ENCODE measurements at places on chromosomes 2 and 18.

DNA sequence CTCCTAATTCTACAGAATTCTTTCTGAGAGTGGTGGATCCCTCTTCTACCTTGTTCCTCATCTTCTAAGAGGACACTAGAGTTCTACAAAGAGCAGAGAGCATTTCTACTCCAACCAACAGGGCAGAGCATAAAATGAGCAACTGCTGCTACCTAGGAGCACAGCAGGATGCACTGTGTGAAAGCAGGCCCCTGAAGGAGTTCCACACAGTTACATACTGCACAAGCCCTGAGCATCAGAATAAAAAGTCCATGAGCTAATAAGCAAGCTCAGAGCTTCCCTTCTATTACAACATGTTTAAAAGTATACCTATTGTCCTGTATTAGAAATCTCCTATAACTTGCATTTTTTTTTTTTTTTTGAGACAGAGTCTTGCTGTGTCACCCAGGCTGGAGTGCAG, 8.4 kb downstream of the FHL2 start:
- no peak for DNase-seq

DNA sequence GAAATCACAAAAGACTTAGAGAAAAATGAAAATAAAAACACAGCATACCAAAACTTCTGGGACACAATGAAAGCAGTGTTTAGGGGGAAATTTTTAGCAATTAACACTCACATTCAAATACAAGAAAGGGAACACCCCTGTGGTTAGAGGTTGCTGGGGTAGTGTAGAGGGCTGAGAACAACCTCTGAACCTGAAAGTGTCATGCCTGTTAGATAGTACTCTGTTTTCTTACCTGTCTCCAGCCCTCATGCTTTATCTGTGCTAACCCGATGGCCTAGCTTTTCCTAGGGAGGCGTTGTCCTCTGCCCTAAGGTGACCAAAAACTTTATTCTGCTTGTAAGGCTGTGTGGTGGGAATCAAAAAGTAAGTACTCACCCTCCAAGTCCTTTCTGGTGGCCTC, 122.6 kb upstream of the OTX1 start:
- DNase-seq = no peak

DNA sequence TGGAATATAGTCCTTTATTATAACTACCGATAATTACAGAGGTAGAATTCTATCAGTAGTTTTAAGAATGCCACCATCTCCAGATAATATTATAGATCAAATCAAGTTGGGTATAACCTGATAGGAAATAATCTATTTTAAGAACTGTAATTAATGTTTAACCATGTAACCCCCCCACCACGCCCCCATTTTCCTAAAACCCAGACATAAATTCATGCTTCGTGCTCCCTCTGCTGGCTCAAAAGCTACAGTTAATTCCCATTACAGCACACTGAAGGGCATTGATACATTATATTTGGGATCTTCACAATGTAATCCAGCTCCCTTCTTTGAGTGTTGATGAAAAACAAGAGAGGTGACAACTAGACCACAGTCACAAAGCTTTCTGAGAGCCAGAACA, 228.0 kb upstream of the SMAD7 start:
- no peak for DNase-seq

- no peak for DNase-seq
Observed at GRCh38 chr2:241107031-241107783, 5.1 kb upstream of the MTERF4 start.

- no peak for DNase-seq
Observed at GRCh38 chr18:27803957-27804356, 373.0 kb downstream of the CDH2 start.

DNA sequence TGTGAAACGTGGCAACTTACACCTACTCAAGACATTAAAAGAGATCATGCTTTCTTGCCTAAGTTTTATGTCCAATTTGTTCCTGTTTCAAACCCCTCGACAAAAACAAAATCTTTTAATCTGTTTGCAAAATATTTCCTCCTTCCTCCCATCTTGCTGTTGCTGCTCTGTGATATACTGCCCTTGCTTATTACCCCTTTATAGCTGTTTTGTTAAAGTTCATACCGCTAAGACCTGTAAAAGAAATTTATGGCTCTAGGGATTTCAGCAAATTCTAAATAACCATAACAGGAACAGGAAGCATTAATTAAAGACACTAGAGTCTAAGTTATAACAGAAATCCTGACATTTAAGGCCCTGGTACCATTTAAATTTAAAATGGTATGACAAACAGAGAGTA, 1268.2 kb upstream of the PIK3C3 start:
- no peak for DNase-seq

- DNase-seq = peak; percentile 10
Observed at GRCh38 chr2:70948337-70949003, 12.8 kb downstream of the ATP6V1B1 start.

GRCh38 chr18:2913398-2914005, 66.7 kb downstream of the EMILIN2 start:
- DNase-seq = no peak

DNA sequence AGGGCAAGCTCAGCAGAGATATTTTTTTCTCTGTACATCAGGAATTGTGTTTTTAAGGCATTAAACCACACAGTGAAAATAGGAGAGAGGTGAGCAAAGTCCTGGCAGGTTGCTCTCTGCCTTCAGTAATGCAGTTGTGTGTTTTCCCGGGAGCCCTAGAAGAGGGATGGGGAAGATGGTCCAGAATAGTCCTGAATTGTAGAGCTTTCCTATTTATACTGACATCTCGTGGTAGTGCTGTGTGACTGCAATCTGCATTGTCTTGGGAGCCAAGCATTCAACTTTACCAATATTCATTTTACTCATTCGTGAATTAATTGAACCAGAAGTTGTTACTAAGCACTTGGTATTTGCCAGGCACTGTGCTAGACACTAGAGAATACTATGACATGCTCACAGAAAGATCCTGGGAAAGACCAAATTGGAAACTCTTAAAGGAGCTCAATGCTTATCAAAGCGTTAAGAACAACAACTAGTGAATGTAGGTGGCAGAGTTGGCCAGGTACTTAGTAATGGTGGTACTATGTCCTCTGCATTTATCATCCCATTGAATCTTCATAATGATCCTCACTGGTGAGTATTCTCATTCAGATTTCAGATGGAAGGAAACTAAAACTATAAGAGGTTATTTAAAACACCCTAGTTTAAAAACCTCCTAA, 214.6 kb downstream of the TRIB2 start:
- no peak for DNase-seq

DNA sequence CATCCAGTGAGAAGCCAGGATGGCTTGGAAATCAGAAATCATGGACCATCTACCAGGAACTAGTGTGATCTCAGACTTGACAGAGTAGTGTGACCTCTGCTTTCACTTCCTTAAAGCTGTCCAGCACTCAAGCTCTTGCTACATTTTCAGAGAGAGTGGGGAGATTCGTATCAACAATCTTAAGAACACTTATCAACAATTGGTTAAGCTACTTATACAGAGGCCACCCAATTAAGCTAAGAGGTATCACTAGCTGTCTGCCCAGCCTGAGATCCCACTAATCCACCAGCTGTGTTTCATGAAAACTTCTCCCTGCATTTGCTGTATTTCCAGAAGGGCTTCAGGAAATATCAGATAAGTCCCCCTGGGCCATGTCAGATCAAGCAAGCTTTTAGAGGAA, 4.2 kb downstream of the RPRM start:
- no peak for DNase-seq

DNA sequence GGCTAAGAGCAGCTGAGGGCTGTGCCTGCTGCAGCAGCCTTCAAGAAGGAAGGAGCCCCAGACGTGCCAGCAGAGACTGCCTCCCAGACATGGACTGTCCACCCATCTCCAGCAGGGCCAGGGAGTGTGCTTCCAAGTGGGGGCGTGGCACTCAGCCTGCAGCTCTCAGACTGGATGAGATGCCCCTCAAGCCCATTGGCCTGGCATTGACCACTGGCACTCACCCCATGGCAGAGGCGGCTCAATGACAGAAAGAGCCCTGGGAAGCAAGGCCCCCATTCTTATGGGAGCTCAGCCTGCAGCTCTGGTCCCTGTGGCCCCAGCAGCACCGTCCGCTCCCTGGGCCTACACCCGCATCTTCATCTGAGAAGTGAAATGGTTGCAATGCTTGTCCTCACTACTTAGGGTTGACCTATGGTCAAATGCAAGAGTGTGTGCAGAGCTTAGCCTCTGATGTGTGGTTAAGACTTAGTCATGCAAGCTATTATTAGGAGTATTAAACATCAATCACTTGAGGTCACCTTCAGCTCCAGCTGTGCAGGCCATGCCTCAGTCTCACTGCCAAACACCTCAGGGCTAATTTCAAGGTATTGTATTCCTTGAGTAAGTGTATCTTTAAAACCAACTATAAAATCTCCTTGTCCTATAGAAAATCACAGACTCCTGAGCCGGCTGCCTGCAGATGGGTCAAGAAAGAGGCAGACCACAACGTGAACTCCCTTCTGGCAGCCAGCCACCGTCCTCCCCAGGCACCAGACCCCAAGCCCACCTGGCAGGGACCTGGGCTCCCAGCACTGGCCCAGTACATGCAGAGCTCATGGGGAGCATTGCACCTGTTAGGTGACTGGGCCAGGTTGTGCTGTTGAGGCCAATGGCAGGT, 194.8 kb downstream of the NDUFA10 start:
- no peak for DNase-seq

- no peak for DNase-seq
Observed at GRCh38 chr18:56146565-56146964, 491.8 kb downstream of the TXNL1 start.

GRCh38 chr2:162118166-162119031, 33.6 kb downstream of the GCG start:
- DNase-seq = no peak

- peak; percentile 62 for DNase-seq
Observed at GRCh38 chr2:145199042-145199441, 679.1 kb upstream of the ZEB2 start.

DNA sequence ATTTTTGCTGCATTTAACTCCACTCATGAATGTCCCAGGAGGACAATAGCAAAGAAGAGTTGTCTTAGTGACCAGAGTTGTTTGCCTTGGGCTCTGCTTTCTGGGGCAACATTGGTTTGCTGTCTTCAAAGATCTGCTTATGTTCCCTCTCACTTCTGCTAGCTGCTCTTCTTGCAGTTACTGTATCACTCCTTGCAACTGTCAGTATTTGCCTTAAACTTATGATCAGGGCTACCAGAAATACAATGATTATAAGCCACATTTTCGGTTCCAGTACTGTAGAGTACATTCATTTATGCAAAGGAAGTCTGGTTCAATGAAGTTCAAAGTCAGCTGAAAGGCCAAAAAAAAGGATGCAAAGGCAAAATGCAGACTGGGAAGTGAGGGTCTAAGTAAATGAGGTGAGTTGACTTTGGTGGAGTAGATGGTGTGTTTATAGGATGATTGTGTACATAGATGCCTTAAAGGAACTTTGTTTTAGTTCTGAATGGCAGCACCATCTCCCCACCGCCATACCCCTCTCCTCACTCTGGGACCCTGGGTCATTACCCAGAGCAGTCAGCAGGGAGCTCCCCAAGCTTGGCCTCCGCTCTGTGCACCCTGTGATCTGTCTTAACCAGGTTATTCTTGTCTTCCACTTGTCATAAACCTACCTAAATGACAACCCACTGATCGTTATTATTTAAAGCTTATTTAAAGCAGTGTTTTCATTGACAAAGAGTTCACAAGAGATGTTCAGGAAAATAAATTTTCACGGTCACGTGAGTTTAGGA, 236.0 kb downstream of the DOK6 start:
- DNase-seq = no peak

DNA sequence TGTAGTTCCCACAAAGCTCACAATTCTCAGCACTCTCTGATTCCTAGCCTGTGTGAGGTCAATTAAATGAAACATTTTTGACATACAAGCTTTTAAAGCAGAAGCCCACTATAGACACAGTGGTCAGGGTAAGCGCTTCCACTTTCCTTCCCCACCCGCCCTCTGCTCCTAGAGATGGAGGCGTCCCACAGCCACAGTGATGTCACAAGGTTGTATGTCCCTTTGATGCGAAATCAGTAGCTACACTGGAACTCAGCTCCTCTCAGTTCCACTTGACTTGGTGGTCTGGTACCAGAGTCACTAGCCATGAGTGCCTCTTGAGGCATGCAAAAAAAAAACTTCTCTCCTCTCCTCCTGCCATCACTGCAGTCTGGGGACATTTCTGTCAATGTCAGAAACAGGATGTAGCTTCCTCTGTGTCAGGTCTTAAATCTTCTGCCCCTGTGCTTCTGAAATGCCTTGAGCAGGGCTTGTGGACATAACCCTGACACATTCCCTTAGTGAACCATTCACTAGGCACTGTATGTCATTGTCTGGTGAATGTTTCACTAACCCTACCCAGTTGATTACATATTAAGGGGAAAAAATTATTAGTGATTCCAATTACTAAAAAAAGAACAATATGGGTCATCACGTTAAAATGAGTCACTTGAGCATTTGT, 7.8 kb downstream of the SULT1C4 start:
- DNase-seq = no peak

DNA sequence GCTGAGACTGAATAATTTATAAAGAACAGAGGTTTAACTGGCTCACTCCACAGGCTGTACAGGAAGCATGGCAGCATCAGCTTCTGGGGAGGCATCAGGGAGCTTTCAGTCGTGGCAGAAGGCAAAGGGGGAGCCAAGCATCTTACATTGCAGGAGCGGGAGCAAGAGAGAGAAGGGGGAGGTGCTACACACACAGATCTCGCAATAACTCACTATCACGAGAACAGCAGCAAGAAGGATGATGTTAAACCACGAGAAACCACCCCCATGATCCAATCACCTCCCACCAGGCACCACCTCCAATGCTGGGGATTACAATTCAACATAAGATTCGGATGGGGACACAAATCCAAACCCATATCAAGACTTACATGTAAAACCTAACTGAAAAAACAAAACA, 17.8 kb upstream of the MATN3 start:
- DNase-seq = no peak

DNA sequence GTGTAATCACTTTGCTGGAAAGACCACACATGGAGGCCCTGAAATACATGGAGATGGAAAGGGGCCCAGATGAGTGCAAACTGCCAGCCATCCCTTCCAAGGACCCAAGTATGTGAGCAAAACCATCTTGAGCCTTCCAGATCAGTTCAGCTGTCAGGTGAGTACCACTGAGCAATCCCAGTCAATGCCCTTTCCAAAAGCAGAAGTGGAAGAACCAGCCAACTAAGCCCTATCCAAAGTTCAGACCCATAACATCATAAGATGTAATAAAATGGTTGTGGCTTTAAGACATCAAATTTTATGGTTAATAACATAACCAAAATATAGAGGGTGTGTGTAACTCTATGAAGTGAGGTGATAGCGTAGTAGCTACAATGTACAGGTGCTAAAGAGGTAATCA, 88.5 kb downstream of the NXPH2 start:
- no peak for DNase-seq

DNA sequence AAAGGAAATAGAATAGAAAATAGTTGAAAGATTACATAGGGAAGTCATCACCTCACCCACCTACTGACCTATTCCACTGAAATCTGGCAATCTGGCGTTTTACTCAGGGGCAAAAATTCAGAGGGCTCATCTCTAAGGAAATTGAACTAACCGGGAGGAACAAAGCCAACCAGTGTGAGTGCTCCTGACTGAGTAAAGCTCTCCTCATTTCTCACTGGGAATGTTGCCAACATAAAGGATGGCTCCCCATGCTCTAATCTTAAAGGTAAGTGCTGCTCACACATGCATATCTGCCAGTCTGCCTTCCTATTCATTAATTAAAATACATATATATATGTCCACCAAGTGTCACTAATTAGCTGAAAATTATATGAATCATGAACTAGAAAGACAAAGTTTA, 13.5 kb upstream of the DOK6 start:
- no peak for DNase-seq
